Nephron progenitor cell (in vitro differentiated cells): ENCODE measurements at places on chromosomes 2 and 18.

DNA sequence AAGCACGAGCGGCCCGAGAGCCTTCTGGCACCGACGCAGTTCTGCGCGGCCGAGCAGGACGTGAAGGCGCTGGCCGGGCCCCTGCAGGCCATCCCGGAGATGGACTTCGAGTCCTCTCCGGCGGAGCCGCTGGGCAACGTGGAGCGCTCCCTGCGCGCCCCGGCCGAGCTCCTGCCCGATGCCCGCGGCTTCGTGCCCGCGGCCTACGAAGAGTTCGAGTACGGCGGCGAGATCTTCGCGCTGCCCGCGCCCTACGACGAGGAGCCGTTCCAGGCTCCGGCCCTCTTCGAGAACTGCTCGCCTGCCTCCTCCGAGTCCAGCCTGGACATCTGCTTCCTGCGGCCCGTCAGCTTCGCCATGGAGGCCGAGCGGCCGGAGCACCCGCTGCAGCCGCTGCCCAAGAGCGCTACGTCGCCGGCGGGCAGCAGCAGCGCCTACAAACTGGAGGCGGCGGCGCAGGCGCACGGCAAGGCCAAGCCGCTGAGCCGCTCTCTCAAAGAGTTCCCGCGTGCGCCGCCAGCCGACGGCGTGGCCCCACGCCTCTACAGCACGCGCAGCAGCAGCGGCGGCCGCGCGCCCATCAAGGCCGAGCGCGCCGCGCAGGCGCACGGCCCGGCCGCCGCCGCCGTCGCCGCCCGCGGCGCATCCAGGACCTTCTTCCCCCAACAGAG is 70.4 kb downstream of the ARHGEF33 start:
- H3K27ac ChIP-seq = no peak overlapping the region
- peaks cover 3% of the 10 kb centered on the region for H3K27me3 ChIP-seq
- H3K4me1 ChIP-seq = peaks cover 5% of the 10 kb centered on the region

- H3K27me3 ChIP-seq = no peaks in the 10 kb centered on the region
- no peaks in the 10 kb centered on the region for H3K36me3 ChIP-seq
- no peak for DNase-seq
Observed at GRCh38 chr2:189254268-189254883, 74.8 kb upstream of the COL5A2 start.

DNA sequence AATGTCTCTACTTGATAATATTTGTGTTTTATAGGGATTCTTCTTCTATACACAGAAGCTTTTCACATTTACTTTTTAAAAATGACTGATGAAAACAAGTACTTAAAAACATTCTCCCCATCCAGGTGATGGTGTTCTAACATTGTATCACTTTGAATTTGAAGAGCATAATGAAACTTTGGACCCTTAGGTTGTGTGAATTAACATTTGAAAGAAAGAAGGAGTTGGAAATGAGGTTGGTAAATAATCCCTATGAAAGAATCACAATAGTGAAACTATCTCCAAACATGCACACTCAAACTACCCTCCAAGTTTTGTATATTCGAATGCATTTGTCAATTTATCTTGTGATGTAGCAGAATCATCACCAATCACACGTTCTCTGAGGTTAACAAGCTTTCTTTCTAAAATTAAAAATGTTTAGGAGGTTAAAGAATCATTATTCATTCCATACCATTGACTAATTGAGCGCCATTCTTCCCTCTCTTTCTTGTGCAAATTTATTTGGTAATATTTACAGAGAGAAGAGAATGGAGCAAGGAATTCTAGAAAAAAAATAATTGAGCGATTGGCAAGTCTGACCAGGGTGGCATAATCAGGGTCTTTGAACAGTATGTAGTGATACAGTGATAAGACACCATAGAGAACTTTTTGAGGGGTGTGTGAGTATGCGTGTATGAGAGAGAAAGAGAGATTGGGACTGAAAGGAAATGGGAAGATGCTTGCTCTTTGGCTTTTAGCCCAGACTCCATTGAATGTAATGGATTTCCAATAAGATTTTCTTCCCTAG is 260.0 kb upstream of the NRXN1 start:
- no peaks in the 10 kb centered on the region for H3K36me3 ChIP-seq
- DNase-seq = no peak
- no peaks in the 10 kb centered on the region for H3K27me3 ChIP-seq

DNA sequence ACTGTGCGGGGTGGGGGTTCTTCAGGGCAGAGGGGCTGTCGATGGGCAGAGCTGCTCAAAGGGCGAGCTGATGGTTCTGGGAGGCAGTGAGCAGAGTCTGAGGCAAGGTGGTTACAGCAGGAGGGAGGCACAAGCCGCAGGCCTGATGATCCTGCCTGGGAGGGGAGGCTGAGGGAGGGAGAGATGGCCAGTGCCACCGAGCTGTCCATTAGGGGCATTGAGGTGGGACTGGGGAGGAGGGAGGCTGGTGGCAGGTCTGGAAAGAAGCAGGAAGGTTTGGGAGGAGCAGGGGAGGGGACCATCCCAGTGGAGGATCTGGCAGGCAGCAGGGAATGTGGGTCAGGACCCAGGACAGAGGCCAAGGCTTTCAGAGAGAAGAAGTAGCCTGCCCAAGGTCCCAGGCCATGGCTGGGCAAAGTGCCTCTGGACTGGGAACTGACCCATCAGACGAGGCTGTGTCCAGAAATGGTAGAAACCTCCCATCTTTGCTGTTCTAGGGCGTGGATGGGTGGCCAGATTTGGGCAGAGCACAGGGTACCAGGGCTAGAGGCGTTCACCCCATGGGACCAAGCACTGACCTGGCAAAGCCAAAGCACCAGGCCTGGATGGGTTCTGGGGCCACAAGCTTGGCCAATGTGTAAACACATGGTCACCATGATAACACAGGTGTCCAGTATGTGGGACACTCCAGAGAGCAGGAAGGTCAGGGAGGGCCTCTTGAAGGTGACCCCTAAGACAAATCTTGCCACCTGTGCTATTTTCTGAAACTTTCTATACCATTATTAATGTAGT is 55.5 kb downstream of the INHBB start:
- H3K36me3 ChIP-seq = no peaks in the 10 kb centered on the region
- H3K4me3 ChIP-seq = no peak overlapping the region
- peaks cover 40% of the 10 kb centered on the region for H3K27me3 ChIP-seq
- no peak for DNase-seq
- peaks cover 19% of the 10 kb centered on the region for H3K4me1 ChIP-seq

DNA sequence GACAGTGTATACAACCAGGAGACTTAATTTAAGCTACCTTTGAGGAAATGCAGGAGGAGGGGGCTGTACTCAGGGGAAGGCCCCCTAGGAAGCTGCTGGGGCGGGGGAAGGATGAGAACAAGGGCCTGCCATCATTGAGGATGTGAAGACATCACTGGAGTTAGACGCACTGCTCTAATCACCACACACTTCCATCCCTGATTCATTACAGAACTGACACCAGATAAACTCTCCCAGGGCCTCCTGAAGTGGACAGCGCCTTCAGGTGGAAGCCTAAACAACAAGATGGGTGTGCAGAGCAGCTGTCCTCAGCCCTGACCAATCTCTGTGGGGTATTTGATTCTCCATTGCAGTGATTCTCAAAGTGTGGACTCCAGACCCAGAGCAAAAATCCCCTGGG is 30.6 kb upstream of the SLC35G4 start:
- no peak overlapping the region for H3K4me3 ChIP-seq
- DNase-seq = no peak
- peaks cover 9% of the 10 kb centered on the region for H3K27me3 ChIP-seq
- H3K36me3 ChIP-seq = no peaks in the 10 kb centered on the region
- H3K27ac ChIP-seq = no peak overlapping the region

- no peak overlapping the region for H3K27ac ChIP-seq
- peak; percentile 8 for DNase-seq
- peaks cover 2% of the 10 kb centered on the region for H3K27me3 ChIP-seq
- H3K4me3 ChIP-seq = no peak overlapping the region
- peaks cover 39% of the 10 kb centered on the region for H3K4me1 ChIP-seq
- H3K36me3 ChIP-seq = no peaks in the 10 kb centered on the region
Observed at GRCh38 chr2:219998107-219998506, 370.7 kb downstream of the SLC4A3 start.

DNA sequence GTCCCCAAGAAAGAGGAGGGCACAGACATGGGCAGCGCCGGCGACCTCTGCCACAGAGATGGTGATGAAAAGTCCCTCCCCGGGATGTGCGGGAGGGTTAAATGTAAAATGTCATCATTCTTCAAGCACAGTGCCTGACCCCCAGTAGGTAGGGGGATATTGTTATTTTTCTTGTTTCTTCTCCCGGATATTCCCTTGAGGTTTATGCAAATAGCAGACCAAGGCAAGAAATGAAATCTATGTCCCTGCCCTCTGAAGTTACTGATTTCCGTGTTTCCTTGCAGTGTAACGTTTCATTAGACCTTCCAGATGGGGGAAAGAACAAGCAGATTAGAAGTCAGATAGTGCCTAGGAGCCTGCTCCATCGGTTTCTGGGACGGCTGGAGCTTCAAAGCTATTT is 158.3 kb downstream of the KLHL29 start:
- peaks cover 68% of the 10 kb centered on the region for H3K4me1 ChIP-seq
- peak overlapping the region; percentile 43 for H3K27ac ChIP-seq
- no peaks in the 10 kb centered on the region for H3K36me3 ChIP-seq
- H3K4me3 ChIP-seq = no peak overlapping the region
- no peak for DNase-seq

GRCh38 chr2:9288681-9289338 is 82.2 kb downstream of the ASAP2 start:
- H3K27ac ChIP-seq = no peak overlapping the region
- H3K4me3 ChIP-seq = no peak overlapping the region
- no peaks in the 10 kb centered on the region for H3K27me3 ChIP-seq
- H3K4me1 ChIP-seq = peaks cover 39% of the 10 kb centered on the region
- DNase-seq = no peak

DNA sequence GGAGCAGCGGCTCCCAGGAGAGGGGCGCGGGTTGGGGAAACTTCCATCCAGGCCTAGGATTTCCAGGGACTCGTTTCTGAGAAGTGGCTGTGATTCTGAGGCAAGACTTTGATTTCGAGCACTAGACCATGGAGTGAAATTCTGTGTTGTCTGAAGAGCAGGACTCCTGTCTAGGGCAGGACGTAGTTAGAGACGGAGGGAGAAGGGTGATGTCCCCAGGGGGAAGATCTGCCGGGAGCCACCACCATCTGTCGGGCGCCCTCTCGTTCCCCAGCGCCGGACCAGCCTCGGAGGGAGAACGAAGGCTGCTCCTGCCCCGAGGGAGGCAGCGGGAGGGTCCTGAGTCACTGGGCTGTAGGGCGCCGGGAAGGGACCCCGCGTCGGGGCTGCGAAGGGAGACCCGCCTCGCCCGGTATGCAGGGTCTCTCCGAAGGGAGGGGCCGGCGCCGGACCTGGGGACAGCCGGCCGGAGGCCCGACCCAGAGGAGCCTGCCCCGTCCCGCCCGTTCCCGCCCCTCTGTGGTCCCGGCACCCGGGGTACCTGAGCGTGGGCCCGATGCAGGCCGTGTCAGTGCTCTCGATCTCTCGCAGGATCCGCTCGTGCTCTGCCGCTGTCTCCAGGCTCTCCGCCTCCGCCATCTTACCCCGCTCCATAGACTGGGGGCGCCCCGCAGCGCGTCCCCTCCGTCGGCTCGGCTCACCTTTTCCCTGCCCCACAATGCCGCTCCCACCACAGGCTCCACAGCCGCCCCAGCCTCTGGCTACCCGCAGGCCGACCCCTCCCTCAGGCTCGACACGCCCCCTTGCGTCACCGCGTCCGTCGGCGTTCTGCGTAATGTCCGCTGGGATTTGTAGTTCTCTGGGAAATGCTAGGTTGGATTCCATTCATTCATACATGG is at the start of gene EXOC6B:
Gene EXOC6B, minus strand, starts transcription at position 777 of the 899 bp plus-strand sequence.
- H3K27ac ChIP-seq = peak within 1 kb of the TSS; percentile 98
- peak within 1 kb of the TSS; percentile 98 for H3K4me3 ChIP-seq
- no peaks in the 10 kb centered on the region for H3K27me3 ChIP-seq
- peaks cover 40% of the 10 kb centered on the region for H3K4me1 ChIP-seq

DNA sequence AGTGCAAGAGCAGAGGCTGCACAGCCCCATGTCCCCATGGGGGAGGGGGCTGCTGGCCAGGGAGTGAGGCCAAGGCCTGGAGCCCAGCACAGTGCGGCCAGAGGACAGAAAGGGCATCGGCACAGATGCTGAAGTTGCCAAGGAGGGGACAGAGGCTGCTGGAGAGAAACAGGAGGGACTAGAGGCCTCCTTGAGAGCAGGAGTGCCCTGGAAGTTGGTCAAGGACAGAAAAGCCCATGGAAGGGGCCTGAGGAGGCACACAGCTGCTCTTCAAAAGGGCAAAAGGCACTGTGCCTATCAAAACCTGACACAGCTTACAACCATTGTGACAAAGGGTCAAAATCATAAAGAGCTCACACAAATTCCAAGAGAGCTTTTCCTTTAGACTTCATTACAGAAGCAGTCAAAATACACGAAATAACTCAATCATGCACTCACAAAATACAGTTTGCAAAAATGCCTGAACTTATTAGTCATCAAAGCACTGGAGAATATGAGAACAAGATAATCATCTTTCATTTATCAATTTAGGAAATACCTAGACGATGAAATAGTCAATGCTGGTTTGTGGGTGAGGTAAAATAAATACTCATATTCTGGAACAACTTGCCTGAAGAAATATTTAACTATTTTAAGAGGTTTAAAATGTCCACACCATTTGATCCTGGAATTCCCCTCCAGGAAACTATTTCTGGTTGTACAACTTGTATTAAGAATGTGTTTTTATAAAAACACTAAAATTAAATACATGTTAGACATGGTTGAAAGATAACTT is 79.6 kb downstream of the USP40 start:
- H3K27ac ChIP-seq = peak overlapping the region; percentile 72
- peaks cover 9% of the 10 kb centered on the region for H3K4me1 ChIP-seq
- peaks cover 7% of the 10 kb centered on the region for H3K27me3 ChIP-seq
- no peak for DNase-seq

- H3K36me3 ChIP-seq = no peaks in the 10 kb centered on the region
- DNase-seq = peak; percentile 88
- no peak overlapping the region for H3K4me3 ChIP-seq
- no peaks in the 10 kb centered on the region for H3K4me1 ChIP-seq
Observed at GRCh38 chr2:120680136-120680761, 55.4 kb upstream of the GLI2 start.

DNA sequence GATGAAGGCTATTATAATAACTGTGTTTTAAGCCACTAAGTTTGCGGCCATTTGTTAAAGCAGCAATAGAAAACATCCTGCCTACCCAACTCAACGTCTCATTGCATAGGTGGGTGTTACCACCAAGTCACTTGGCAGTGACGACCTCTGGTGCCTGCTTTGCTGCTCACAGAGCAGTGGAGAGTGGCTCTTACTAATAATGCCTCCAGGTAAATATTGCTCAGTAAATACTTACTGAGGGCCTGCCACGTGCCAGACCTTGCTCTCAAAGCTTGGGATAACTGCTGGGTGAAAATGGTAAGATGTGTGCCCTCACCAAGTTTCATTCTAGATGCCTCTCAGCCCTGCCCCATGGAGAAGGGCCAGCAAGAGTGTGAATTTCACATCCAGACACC is 27.7 kb downstream of the ITGA6 start:
- no peak overlapping the region for H3K27ac ChIP-seq
- H3K36me3 ChIP-seq = no peaks in the 10 kb centered on the region
- no peak overlapping the region for H3K4me3 ChIP-seq

- H3K27ac ChIP-seq = no peak overlapping the region
- peaks cover 51% of the 10 kb centered on the region for H3K4me1 ChIP-seq
- DNase-seq = peak; percentile 88
Observed at GRCh38 chr2:18387441-18388206, 172.8 kb downstream of the RDH14 start.
